Transverse colon (tissue), 4 donors: ENCODE measurements at places on chromosomes 1 and 21. TPM values are rescaled to one million over a fixed set of nuclear protein-coding genes. Genes with fewer than 3 reads are reported as not detected.

DNA sequence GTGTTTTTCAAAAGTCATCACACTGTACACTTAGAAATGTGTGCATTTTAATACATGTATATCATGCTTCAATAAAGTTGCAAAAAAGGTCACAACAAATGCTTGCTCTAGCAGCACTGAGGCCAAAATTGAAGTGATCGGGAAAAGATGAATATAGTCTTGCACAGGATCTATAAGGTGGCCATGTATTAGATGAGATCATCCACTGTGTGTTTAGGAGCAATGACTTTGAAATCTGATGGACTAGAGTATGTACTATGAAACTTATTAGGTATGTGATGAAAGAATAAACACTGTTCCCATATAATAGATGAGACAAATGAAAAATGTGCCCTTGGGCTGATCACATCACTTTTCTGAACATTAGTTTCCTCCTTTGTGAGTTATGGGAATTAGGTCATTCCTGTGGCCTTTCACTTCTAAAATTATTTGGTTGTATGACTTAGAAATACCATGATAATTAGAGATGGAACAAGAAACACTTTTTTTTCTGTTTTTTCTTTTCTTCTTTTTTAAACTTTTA, 984.6 kb downstream of the ADGRL2 start:
- no peak for DNase-seq

DNA sequence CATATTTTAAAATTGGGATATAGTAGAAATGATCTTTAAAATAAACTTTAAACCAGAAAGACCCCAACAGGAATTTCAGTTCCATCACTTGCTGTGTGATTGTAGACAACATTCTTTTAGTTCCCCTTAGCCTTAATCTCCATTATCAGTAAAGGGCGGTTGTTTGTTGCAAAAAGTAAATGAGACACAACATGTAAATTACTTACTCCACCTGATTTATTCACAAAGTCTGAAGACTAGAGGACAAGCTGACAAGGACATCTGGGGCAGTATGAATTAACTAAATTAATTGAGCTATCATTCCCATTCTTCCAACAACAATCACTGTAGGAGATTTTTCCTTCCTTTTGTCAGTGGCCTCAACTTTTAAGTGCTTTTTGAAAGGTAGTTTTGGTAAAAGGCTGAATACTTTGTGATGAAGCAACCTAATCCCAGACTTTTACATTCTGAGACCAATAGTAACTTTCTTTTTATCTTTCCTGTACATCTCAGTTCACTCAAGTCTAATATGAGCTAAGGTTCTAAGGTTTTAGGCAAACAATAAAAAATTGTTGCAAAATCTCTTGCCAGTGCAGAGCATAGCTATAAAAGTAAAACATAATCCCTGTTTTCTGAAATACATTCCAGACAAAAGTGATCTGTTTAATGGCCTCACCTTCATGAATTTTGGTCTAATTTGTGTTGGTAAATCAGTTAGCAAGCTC, 6.2 kb downstream of the SLC19A2 start:
- DNase-seq, result no peak

DNA sequence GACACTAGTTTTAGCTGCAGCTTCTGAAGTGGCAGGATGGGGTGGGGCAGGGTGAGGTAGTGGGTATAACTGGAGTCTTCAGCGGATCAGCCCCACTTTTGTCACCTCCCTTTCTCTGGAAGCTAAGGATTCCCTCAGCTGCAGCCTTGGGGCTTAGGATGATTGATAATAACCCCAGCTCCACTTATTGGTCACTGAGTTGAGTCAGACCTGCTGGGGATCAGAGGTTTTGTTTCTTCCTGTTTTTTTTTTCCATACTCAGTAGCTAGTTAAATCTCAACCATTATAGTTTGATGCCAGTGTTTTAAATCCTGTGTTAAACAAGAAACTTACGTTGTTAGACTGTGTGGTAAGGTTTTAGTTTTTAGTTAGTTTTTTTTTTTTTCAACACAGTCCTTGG, 57.2 kb downstream of the LAMC1 start:
- no peak for DNase-seq

- no peak for DNase-seq
Observed at GRCh38 chr1:97780884-97781283, 139.9 kb downstream of the DPYD start.

DNA sequence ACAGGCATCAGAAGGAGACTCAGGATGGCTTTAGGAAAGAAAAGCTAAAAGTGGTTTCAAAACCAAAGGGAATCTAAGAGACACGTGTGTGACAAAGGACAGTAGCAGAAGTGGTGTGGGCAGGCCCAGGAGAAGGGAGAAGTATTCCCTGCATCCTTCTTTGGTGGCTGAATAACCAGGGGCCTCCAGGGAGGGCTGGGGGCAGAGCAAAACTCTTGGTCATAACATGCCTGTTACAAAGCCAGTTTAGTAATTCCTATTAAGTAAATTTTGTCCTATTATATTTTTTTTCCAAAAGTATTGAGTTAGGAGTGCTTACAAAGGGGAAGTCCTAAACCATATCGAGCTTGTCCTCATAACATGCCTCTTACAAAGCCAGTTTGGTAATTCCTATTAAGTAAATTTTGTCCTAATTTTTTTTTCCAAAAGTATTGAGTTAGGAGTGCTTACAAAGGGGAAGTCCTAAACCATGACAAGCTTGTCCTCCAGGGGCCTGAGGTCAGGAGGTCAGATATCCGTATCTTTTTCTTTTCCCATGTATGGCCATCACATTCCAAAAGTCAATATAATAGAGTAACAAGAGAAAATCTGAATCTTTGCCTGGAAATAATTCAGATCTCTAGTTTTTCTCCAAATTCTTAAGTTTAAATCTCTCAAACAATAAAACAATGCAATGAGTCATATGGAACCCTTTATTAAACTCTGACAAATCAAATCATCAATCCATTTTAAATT, 509.2 kb downstream of the LTN1 start:
- DNase-seq, result no peak

The FALEC gene
- not detected for total RNA-seq

The MANEAL gene
- 7.2 TPM for total RNA-seq

The OR2G6 gene
- not detected for total RNA-seq
